ENCODE measurements at places on chromosomes 7 and 10.

DNA sequence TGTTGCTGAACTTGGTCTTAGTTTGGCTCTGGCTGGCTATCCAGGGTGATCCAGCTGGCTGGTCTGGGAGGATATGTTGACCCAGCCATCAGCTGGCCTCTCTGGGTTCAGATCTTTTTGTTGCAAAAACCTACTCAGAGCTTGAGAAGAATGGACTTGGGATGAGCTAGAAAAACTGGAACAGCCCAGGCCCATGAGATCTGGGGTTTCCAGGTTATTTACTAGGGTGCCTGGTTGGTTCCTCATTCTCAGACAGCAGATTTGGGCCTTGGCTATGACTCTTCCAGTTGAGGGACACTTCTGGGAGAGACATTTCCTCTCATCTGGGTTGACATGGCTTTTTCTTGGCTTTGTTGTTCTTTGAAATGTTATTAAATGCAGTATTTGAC lies 116.6 kb downstream of the ADCY1 start:
- DNase-seq, result no peak

DNA sequence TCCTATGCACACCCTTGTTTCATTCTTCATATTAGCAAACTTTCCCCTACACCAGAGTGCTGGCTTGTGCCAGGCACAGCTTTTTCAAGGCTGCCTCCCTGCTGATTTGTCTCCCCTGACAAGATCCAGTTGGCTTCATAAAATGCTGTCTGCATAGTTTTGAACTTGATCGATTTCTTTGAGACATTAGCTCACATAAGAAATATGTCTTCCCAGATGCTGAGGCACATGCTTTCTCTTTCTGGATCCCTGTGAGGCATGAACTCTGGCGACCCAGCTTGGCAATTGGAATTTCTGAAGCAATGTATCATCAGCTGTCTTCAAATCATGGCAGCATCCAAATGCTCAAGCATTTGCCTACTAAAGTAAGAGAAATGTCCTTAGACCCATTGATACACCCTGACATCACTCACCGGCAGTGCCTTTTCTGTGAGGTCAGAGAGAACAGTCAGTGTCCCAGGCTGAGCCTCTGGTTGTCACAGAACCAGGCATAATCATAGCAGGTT lies 616.4 kb upstream of the GHITM start:
- no peak for DNase-seq

- DNase-seq, result no peak
Observed at GRCh38 chr10:75402486-75403143, 1.1 kb upstream of the ZNF503 start.

DNA sequence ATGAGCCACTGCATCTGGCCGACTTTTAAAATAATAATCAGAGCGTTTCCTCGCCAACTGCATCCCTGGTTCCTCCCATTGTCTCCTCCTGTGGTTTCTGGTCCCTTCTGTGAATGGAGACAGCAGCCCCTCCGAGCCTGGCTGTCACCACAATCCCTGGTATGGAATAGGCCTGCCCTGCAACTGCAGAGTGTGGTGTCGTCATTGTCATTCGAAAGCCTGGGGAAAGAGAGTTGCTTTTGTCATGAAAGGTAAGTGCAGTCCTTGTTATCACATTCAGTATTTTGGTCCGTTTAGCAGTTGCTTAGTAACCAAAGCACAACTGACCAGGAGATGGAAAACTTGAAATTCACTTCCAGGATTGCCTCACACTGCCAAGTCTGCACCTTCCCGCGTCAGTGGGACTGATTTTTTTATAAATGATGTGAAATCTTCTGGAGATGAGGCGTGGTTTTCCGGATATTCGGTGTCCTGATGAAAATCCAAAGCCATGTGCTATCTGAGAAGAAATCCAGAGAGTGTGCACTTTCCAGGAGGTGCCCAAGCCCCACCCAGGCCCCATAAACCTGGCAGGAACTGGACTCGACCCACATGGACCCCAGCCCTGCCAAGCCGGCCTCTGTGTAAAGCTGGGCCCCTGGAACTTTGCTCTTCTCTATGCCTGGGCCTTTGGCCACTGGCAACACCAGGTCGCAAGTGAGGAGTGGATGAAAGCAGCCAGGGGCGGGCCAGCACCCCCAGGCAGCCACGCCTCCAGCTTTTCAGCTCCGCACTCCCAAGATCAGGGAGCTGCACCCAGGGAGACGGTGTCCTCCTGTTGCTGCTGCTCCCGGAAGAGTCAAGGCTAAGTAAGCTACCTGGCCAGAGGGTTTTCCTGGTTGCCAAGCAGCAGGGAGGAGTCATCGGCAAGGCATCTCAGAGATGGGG lies 133.7 kb upstream of the SH2B2 start:
- no peak for DNase-seq

DNA sequence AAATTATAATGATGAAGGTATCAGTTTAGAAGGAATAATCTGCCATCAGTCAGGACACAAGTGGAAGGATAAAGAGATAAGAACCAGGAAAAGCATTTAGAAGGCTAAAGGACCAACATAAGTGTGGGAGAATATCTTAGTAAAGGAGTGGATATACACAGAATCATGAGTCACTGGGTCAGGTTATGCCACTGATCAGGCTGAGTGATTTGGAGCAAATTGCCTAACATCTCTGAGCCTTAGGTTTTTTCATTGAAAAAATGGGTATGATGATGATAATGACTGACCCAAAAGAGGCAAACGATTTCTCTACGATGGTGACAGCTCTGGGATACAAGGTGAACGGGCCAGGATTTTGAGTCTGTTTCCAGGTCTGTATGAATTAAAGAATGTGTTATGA lies 2.8 kb upstream of the CUL1 start:
- no peak for DNase-seq

DNA sequence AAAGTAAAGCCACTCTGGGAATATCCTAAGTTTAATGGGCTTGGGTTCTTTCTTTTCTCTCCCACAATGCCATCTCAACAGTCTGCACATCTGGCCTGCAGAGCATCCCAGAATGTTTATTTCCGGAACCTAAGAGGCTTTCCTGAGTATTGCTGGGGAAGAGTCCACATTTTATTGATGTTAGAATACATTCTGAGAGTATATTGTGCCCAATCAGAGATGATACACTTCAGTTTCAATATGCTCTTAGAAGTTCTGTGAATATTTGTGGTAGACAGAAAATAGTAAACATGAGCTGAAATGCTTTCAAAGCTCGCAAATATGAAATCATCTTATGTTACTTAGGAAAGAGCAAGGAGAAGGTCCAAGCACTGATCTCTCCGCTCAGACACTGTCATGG lies 200.6 kb downstream of the TWIST1 start:
- no peak for DNase-seq

DNA sequence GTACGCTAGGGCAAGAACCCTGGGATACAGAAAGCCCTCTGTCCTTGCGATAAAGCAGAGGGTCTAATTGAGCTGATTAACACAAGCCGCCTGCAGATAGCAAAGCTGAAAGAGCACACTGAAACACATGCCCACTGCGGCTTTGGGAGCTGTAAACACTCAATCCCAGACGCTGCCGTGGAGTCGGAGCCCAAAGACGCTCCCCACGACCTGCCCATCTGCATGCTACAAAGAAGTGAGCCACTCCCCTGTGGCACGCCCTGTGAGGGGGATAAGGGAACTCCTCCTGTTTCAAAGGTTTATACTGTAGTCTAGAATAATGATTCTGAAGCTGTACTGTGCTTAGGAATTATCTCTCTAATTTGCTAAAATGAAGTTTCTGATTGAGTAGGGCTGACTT lies 985.6 kb upstream of the GHITM start:
- DNase-seq, result no peak

- DNase-seq, result no peak
Observed at GRCh38 chr10:54470324-54470631, 330.8 kb downstream of the PCDH15 start.

- DNase-seq, result no peak
Observed at GRCh38 chr7:77426052-77426404, 9.9 kb upstream of the GSAP start.

- DNase-seq, result no peak
Observed at GRCh38 chr10:71868192-71868697, 17.2 kb upstream of the PSAP start.

DNA sequence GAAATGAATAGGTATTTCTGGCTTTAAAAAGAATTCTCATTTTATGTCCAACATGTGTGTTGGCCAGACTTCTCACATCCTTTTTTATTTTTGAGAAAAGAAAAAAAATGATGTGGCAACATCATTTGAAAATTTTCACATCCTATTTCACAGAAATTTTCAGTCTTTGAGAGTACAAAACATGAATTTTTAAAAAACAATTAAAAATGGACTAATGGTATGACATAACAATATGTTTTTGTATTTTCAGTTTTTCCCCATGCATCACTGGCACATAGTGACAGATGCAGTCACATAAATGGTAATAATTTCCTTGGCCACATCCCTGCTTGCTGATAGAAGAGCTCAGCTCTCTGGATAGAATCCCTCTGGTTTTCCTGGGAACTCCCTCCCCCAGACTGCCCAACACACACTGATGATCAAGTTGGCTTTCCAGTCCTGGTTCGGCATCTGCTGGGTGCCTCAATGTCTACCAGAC lies 188.5 kb upstream of the AGR3 start:
- no peak for DNase-seq

- DNase-seq, result no peak
Observed at GRCh38 chr10:95416973-95417372, 126.2 kb upstream of the PDLIM1 start.

- no peak for DNase-seq
Observed at GRCh38 chr10:116147147-116147905, 125.7 kb downstream of the GFRA1 start.

DNA sequence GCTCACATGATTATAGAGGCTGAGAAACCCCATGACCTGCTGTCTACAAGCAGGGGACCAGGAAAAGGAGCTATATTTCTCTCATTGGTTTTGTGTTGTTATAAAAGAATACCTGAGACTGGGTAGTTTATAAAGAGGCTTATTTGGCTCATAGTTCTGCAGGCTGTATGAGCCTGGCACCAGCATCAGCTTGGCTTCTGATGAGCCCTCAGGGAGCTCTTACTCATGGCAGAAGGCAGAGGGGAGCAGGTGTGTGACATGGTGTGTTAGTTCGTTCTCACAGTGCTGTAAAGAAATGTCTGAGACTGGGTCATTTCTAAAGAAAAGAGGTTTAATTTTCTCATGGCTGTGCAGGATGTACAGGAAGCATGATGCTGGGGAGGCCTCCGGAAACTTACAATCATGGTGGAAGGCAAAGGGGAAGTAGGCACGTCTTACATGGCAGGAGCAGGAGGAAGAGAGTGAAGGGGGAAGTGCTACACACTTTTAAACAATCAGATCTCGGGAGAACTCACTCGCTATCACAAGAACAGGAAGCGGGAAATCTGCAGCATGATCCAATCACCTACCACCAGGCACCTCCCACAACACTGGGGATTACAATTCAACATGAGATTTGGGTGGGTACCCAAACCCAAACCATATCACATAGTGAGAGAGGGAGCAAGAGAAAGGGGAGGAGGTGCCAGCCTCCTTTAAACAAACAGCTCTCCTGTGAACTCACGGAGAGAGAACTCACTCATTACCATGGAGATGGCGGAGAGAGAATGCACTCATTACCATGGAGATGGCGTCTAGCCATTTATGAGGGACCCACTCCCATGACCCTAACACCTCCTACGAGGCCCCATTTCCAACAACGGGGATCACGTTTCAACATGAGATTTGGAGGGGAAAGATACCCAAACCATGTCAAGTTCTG lies 133.4 kb downstream of the JCAD start:
- DNase-seq, result no peak

DNA sequence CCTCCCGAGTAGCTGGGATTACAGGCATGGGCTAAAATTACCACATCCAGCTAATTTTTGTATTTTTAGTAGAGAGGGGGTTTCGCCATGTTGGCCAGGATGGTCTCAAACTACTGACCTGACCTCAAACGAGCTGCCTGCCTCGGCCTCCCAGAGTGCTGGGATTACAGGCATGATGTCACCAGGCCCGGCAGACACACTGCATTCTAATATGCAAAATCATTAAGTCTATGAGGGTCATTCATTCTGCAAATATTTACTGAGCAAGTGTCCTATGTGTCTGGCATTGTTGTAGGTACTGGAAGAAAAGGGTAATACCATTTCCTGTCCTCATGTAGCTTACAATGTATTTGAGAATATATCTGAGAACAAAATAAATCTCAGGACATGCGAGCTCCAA lies 2.7 kb downstream of the PUS7 start:
- no peak for DNase-seq

DNA sequence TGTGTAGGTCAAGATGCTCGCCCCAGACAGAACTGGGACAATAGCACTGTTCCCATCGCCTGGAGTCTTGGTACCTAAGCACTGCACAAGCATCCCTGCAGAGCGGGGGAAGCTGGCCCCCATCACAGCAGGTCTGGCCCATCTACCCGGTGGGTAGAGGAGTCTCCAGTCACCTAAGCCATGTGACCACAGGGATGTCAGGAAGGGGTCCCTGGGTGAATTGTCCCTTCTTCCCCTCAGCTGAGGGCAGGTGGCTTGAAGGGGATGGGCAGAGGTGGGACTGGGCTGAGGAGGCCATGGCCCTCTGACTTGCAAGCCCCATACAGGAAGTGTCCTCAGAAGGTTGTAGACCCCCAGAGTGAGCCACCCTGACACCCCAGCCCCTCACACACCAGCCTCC lies 39.7 kb downstream of the FRMPD2 start:
- no peak for DNase-seq

DNA sequence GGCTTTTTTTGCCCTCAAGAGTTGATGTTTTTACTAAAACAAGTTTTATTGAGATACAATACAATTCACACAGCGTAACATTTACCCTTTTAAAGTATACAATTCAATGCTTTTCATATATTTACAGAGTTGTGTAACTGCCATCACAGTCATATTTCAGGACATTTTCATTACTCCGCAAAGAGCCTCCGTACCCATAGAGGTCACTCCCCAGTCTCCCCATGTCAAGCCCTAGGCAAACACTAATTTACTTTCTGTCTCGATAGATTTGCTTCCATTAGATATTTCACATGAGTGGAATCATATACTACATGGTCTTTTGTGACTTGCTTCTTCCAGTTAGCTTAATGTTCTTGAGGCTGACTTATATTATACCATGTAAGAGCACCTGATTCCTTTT lies 183.8 kb downstream of the PRKCQ start:
- DNase-seq, result no peak

GRCh38 chr10:119315128-119316001 lies 108.0 kb downstream of the GRK5 start:
- DNase-seq, result peak; percentile 27

GRCh38 chr7:101890749-101891523 lies 73.5 kb downstream of the CUX1 start:
- DNase-seq, result no peak

- DNase-seq, result no peak
Observed at GRCh38 chr10:116164291-116164690, 108.7 kb downstream of the GFRA1 start.

Data from activated naive CD4-positive, alpha-beta T cell (primary cell).